ENCODE measurements at places on chromosomes 1 and 21.

DNA sequence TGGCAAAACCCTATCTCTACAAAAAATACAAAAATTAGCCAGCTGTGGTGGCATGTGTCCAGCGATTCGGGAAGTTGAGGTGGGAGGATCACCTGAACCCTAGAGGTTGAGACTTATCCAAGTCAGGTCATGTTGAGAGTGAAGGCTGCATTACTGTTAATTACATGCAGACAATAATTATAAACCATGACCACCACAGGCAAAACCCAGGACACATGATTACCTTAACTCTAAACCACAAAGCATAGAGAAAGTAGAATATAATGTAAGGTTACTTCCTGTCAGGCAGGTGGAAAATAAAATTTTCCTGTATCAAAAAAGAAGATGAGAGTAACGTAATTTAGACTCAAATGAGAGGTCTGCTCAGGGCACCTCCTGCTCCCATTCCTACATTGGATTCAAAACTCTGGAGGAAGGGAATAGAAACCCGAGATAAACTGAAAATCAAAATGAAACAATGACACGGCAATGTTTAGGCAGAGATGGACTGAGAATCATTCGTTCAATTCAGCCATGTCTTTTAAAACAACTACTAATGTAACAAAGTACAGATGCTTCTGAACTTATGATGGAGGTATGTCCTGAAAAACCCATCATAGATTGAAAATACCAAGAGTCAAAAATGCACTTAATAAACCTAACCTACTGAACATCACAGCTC, 33.6 kb downstream of the RGS8 start:
- no peak for DNase-seq

GRCh38 chr1:96641282-96641681, 80.3 kb upstream of the PTBP2 start:
- no peak for DNase-seq

DNA sequence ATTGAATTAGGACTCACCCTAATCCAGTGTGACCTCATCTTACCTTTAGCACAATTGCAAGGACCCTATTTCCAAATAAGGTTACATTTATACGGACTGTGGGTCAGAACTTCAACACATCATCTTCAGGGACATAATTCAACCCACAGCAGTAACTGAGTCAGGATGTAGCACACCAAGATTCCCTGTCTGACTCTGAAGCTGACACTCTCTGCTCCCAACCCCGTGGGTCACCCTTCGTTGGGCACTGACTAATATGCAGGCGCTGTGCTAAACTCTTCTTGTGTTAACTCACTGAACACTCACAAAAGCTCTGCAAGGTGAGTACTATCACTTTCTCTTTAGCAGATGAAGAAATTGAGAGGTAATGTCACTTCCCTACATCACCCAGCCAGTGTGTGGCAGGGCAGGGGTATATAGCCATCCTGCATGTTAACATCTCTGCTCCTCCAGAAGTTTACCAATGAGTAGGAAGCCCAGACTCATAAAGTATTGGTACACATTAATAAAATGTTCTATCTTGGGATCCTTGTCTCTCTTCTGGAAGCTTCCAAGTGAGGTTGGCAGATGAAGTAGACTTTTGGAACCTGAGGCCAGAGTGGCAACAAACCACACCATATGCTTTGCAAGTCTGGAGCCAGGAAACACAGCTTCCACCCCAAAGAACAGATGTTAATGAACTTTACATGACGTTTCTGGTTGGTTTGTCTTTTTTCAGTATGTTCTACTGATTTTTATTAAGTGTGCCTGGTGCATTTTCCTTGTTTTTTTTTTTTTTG, 139.2 kb upstream of the KLHDC7A start:
- DNase-seq: no peak

DNA sequence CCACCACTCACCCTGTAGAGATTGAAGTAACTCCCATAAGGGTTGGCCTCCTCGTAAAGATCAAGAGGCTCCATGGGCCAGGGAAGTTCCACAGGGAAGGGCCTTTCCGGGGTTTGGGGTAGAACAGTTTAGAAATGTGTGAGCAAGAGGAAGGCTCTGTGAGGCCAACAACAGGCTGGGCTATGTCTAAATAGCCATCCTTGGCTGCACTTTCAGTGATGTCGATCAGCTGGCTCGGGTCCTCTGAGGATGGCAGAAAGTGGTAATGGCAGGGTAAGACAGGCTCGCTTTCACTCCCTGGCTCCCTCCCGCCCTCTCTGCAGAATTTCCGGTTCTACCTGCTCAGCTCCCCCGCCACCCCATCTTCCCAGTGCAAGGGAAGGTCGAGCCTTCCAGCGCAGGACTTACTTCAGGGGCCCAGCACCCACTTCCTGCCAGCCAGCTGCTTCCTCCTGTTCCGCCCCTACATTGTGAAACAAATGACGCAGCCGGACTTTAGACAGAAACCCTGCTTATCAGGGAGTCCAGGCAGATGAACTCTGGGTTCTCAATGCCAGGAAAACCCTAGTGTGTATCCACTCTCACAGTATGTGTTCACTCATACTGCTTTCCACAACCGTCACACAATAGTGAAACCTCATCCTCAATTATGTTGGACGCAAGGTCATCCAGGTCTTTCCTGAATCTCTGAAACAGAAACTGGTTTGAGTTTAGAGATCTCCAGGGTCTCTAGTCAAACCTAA, 7.3 kb downstream of the F11R start:
- peak; percentile 79 for DNase-seq

GRCh38 chr21:37407719-37408420, 41.3 kb downstream of the DYRK1A start:
- no peak for DNase-seq

- peak; percentile 50 for DNase-seq
Observed at GRCh38 chr1:26700711-26701110, 4.9 kb downstream of the ARID1A start.

DNA sequence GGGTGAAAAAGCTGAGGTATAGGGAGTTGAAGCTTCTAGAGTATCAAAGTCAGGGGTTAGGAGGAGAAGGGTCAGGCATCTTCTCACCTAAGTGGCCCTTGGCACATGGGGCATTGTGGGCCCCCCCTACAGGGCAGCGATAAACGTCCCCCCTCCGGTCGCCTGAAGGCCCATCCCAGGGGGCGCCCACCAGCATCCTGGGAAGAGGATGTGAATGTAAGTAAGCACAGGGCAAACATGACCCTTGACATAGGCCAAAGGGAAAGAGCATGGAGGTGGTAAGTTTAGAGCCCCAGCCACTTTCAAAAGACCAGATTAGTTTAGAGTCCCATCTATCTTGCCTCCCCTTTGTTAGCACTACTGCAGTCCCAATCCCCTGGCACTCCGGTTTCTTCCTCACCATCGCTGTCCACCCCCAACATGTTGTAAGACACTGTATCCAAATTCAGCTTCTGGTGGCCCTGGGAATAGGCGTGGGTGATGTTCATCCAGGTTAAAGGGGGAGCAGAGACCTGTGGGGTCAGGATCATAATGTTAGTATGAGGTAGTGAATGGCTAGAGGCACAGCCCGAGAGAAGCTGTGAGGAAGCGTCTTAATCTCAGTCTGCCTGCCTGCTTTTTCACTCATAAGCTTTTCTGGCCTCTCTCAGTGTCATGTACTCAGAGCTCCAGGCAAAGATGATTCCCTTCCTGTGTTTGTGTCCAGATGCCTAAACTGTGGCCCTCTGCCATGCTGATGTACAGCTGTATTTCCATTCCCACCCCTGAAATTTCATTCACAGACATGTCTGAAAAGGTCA, 2.7 kb downstream of the ITGA10 start:
- DNase-seq: no peak

DNA sequence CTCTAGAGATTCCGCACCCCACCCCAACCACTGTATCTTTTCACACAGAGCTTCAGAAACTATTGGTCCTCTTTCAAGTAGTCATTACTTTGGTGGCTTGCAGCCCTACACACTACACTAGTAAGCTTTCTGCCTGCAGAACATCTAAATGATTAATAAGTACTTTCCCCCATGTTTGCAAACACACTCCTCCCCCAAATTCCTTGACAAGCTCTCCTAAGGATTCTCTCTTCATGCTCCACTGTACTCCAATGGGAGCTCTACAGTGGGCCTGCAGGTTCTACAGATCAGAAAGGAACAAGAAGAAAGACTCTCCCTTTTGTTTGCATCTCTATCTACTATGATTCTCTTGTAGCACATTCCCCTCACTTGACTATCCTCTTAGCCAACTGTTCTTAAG, 16.3 kb upstream of the NUF2 start:
- DNase-seq: no peak

DNA sequence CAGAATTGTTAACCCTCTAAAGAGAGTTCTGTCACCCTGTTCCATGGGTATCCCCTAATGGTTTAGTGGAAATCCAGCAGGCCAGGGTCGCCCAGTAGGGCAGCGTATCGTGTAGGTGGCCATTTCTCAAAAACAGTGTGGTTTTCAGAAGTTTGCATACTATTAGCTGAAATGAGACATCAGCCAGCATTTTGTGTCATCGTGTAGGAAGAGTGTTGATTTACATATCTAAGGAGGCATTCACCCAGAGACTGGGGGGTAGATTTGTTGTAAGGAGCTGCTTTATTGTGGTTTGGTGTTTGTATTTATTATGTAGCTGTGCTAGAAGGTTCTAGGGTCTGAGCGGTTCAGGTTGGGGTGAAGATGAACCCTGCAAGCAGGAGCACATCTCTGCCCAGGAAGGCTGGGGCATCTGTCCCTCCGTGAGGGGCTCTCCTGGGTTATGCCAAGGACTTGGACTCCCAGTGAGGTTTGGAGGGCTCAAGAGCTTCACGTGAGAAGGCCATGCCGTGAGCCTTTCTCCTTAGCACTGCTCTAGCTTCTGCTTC, 174.4 kb downstream of the PGBD5 start:
- no peak for DNase-seq

GRCh38 chr1:186839041-186839400, 10.3 kb downstream of the PLA2G4A start:
- DNase-seq: no peak

DNA sequence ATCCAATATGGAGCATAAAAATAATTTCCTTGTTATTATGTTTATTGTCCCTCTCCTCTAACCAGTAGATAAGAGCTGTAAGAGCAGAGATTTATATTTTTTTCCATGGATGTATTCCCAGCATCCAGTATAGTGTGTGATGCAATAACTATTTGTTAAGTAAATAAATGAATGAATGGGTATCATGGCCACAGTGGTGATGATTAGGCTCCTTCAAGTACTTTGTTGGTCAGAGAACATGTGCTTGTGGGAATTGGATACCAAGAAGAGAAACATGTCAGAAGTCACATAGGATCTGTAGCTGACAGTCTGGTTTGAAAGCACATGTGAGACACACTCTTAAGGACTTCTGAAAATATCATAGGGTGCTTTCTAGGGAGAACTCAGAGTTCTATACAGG, 588.5 kb downstream of the AGBL4 start:
- DNase-seq: no peak

DNA sequence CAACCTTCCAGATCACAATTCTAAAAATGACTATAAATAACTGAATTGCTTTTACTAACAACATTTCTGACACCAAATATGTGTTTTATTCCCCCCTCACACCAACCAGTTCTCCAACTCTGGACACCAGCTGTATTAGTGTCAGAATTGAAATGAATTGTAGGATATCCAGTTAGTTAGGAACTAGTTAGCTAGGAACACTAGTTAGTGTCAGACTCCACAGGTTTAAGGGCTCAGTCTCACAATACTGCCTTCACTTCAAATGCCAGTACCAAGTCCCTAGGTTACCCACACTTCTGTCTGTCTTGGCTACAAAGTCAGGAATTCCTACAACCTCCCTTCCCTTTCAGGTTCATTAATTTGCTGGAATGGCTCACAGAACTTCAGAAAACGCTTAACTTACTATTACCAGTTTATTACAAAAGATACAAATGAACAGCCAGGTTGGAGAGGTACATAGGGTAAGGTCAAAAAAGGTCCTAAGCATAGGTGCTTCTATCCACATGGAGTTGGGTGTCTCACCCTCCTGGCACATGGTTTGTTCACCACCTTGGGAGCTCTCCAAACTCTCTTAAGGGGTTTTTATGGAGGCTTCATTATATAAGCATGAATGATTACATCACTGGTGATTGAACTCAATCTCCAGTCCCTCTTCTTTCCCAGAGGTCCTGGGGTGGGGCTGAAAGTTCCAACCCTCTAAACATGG, 4.2 kb downstream of the STXBP3 start:
- no peak for DNase-seq

- no peak for DNase-seq
Observed at GRCh38 chr1:242057745-242058115, 58.8 kb upstream of the MAP1LC3C start.

- no peak for DNase-seq
Observed at GRCh38 chr21:42734323-42734971, 81.0 kb downstream of the PDE9A start.

GRCh38 chr1:229582011-229582694, 23.6 kb upstream of the ABCB10 start:
- no peak for DNase-seq

DNA sequence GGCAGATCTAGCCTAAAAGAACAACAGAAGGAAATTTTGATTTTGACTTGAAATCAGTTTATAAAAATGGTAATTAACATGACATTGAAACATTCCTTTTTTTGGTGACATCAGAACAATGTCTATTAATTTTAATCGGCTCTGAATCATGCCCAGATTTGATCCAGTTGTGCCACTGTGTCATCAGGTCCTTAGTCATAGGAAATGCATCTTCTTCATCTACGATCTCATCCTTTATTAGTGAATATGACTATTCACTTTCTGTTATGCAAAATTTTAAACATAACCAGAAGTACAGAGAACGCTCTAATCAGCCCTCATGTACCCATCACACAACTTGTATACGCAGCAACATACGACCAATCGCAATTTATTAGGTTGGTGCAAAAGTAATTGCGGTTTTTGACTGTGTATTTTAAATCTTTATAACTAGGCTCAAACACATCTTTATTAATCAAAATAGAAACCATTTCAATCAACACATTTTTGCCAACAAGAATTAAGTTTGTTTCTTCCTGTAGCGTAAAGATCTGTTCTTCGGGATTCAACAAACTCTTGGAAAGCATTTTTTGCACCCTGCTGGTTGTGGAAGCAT, 40.3 kb upstream of the TLR5 start:
- DNase-seq: no peak

- peak; percentile 61 for DNase-seq
Observed at GRCh38 chr21:42411197-42411869, 7.6 kb downstream of the UBASH3A start.

GRCh38 chr1:32250893-32251716, at the start of gene LCK:
TSS of gene LCK (plus strand) at chr1:32251265. CDS start at chr1:32274330, 23,065 bp downstream.
- DNase-seq: peak; percentile 77

- no peak for DNase-seq
Observed at GRCh38 chr1:240768979-240769378, 157.0 kb upstream of the GREM2 start.

DNA sequence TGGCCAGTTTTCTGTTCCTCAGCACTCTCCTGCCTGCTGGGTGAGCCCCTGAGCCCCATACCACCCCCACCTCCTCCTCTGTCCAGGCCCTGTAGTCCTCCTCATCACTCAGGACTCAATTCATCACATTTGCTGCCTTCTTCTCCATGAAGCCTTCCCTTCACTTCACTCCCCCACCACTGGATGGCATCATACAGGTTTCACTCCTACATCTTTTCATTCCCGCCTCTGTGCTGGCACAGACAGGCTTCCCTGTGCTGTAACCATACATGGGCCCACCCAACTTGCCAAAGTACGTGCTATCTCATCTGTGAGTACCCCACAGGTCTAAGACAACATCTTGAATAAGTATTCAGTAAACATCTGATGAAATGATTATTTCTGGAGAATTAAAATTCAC, 56.9 kb downstream of the SLC45A1 start:
- peak; percentile 61 for DNase-seq

Measured in NAMALWA (cell line).